ENCODE measurements at places on chromosomes 1 and 21.

DNA sequence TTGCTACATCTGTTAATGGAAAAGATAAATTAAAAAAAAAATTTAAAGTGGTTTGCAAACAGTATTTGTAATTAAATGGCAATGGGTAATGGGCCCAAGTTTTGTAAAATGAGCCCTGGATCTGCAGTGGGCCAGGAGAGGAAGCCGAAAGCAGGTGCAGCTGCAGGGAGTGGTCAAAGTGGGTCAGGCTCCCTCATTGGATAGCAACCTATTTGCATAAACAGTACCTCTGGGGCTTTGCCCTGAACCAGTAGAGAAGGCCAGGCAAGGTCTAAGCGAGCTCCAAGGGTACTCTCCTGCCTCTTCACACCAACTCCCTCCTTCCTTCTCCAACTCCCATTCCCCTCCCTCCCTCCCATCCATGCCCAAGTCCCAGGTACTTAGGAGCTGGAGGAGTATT, 138.9 kb downstream of the HMGB4 start:
- no peak for DNase-seq

GRCh38 chr1:235648954-235649367, 623 bp downstream of the GNG4 start:
- peak; percentile 60 for DNase-seq

DNA sequence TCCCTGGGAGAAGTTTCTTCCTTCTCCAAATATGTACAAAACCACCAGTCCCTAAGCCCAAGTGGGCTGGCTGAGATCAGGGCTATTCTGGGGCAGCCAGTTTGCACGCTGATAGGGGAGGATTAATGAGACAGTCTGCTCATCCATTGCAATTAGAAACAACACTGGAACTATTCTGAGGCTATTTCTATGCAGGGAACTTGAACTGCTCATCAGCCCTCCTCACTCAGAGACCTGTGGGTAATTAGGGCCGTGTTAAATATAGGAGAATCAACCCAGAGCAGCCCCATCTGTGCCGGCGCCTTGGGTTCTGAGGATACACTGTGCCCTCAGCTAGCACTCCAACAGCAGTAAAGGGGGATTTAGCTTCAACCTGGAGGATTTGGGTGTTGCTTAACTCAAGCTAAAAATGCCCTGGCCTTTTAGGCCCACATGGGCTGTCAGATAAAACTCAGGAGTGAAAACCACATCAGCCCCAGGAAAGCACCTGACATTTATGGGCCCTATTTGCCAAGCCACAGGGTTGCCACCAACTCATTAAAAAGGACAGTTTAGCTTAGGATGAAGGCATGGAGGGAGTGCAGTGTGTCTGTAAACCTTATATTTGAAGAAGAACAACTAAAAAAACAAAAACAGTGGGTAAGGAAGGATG, 53.9 kb downstream of the DUSP10 start:
- no peak for DNase-seq

GRCh38 chr1:45785583-45785982, 17.8 kb upstream of the MAST2 start:
- DNase-seq, result peak; percentile 58

- DNase-seq, result no peak
Measured at GRCh38 chr1:52683367-52683940, 14.7 kb downstream of the COA7 start.

- DNase-seq, result no peak
Measured at GRCh38 chr1:56057466-56058405, 521.6 kb downstream of the PLPP3 start.

GRCh38 chr1:212215910-212216309, 69.3 kb upstream of the PPP2R5A start:
- no peak for DNase-seq

DNA sequence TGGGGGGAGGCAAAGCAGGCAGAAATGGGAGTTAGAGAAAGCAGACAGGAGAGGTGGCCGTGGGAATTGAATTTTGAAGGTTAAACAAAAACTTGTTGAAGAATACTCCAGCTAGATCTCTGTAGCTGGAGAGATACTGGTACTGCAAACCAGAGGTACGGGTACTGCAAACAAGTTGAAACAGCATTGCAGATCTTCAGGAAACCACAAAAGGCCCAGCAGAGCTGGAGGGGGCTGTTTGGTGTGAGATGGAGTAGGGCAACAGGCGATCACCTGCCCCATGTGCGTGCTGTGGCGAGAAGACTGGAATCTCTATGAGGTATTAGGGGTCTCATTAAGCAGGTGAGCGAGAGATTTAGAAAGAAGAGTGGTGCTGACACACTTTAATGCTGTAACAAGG, 77.7 kb upstream of the RGS4 start:
- no peak for DNase-seq

GRCh38 chr21:25501996-25502665, 105.2 kb downstream of the MRPL39 start:
- DNase-seq, result peak; percentile 9

- DNase-seq, result no peak
Measured at GRCh38 chr1:165420655-165421054, 24.3 kb downstream of the RXRG start.

DNA sequence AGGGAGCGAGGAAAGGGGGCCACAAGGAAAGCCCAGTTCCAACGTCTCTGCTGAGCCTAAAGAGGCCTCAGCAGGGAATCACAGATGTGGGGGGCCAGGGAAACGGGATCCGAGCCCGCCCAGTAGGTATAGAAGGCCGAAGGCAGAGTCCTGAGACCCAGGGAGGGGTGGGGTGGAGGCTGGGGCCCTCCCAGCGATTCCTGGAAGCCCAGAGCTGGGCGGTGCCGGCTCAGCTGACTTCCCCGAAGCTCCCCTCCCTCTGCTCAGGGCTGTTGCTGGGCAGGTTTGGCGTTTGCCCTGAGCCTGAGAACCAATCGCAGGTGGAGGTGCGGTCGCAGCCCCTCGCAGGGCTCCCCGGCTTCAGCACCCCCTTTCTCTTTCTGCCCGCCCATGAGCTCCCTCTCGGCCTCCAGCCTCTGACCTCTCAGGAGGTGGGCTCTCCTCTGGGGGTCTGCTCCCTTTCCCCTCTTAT, 12.8 kb downstream of the ADAMTSL4 start:
- DNase-seq, result peak; percentile 95
